ENCODE measurements at places on chromosomes 3 and 15. TPM values are rescaled to one million over a fixed set of nuclear protein-coding genes. Genes with fewer than 3 reads are reported as not detected.

PRICKLE2 gene
- not detected for total RNA-seq

ULK4 gene
- 8.1 TPM for total RNA-seq

ZNF502 gene
- 0.54 TPM for total RNA-seq

SUSD5 gene
- not detected for total RNA-seq

LCTL gene
- not detected for total RNA-seq

SELENOT gene
- total RNA-seq = 140 TPM

IL17RB gene
- total RNA-seq = 1.2 TPM

GATM gene
- 0.86 TPM for total RNA-seq

ERICH6 gene
- total RNA-seq = not detected

IL17RE gene
- total RNA-seq = 3.2 TPM

TERC gene
- total RNA-seq = 3.1 TPM

STAC gene
- not detected for total RNA-seq

REC114 gene
- total RNA-seq = not detected
